ENCODE measurements at places on chromosomes 5 and 9. TPM values are rescaled to one million over a fixed set of nuclear protein-coding genes. Genes with fewer than 3 reads are reported as not detected.

DNA sequence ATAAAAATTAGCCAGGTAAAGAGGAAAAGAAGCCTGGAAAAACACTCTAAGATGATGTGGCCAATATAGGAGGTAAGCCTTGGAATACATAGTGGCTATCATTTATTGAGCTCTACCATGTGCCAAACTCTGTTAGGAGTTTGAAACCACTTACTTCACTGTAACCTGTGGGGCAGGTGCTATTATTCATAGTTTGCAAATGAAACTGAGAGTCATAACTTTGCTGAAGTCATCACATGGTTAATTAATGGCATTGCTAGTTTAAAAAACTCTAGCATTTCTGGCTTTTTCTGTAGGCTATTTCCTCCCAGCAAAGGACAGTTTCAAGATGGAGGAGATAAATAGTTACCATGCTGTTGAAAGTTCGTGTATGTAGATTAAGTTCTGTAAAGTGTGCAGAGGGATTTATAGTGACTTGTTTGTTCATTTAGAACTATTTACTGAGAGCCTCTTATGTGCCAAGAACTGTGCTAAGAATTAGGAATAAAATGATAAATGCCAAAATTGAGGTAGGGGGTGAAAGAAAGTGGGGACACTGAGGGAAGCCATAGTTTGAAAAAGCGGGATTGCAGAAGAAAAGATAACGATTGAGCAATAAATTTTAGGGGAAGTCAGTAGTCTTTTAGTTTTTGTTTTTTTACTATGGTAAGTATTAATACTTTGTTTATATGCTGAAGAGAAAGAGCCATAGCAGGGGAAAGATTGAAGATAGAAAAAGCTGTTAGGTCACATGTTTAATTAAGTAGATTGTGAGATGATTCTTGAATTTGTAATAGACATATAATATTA is 57.2 kb downstream of the WDR70 start:
- no peak overlapping the region for H3K27ac ChIP-seq
- no peaks in the 10 kb centered on the region for H3K4me1 ChIP-seq
- peaks cover 8% of the 10 kb centered on the region for H3K36me3 ChIP-seq
- no peaks in the 10 kb centered on the region for H3K27me3 ChIP-seq

- peaks cover 2% of the 10 kb centered on the region for H3K27me3 ChIP-seq
- no peak overlapping the region for H3K27ac ChIP-seq
- no peaks in the 10 kb centered on the region for H3K36me3 ChIP-seq
- no peaks in the 10 kb centered on the region for H3K4me1 ChIP-seq
Observed at GRCh38 chr9:81559709-81560108, 129.6 kb downstream of the TLE1 start.

The ACSL6 gene
- 21.5 TPM for total RNA-seq

The CIZ1 gene
- total RNA-seq: 121 TPM

GRCh38 chr9:86246752-86247161 is 12.7 kb downstream of the C9orf153 start:
- H3K36me3 ChIP-seq: no peaks in the 10 kb centered on the region
- DNase-seq: no peak
- no peaks in the 10 kb centered on the region for H3K4me1 ChIP-seq
- H3K27me3 ChIP-seq: no peaks in the 10 kb centered on the region
- H3K27ac ChIP-seq: no peak overlapping the region

DNA sequence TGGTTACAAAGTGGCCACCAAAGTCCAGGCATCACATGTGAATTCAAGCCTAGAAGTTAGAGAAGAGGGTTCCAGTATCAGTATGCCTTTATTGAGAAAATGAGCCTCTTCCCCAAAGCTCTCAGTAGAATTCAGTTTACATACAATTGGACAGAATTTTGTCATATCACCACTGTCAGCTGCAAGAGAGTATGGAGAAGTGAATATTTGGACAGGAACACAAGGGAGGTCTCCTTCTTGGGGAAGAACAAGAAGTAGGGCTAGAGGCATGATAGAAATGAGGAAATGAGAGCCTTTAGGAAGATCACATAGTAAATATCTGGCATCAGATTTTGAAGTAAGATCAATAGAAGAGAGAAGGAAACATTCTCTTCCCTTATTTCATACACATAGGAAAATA is 27.8 kb upstream of the VLDLR start:
- no peak for DNase-seq
- no peaks in the 10 kb centered on the region for H3K4me1 ChIP-seq
- H3K36me3 ChIP-seq: no peaks in the 10 kb centered on the region
- H3K27me3 ChIP-seq: peaks cover 14% of the 10 kb centered on the region
- no peak overlapping the region for H3K27ac ChIP-seq
- no peak overlapping the region for H3K4me3 ChIP-seq

DNA sequence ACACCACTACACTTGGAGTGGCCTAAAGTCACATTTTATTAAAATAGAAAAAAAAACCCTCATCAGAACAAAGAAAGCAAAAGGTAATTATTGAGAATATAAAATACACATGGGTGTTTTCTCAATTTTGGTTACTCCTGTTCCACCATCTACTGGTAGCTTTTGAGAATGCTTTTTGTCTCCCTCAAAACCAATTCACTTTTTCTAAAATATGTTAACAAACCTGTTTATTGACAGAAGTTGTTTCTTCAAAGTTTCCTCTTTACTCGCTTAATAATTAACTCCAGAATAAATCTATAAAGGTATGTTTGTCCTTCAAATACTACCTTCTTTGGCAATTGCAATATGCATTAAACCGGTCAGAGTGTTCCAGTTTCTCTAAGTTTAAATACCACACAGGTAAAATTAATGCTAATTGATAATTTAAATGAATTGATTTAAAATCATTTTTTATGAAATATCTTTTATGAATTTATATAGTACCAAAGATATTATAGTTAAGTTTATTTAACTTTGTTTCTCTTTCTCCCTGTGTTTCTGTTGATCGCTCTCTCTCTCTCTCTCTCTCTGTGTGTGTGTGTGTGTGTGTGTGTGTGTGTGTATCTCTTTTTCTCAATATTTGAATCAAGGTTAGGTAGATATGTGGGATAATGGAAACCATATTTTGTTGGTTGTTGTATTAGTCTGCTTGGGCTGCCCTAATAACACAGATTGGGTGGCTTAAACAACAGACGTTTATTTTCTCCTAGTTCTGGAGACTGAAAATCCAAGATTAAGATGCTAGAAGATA is 487.4 kb downstream of the PRDM9 start:
- DNase-seq: no peak
- no peak overlapping the region for H3K4me3 ChIP-seq
- H3K36me3 ChIP-seq: no peaks in the 10 kb centered on the region
- no peaks in the 10 kb centered on the region for H3K27me3 ChIP-seq

- H3K4me3 ChIP-seq: no peak overlapping the region
- DNase-seq: no peak
- no peak overlapping the region for H3K27ac ChIP-seq
Observed at GRCh38 chr5:81408496-81408895, 14.6 kb upstream of the ACOT12 start.

The IL33 gene
- not detected for total RNA-seq

DNA sequence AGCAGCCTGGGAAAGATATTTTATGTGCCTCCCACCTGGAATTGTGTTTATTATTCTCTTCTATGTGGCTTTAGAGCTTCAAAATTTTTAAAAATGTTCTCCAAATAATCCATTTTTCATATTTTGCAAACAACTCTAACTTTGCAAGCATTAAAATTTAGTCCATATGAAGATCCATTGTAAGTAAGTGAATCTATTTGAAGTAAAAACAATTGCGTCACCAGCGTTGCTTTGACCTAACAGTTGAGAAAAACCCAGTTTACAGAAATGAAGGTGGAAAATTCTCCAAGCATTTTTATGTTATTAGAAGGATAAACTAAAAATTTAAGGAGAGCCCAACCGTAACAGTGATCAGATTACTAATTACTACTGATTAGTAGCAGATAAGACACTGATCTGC is 38.9 kb upstream of the TLX3 start:
- no peak for DNase-seq
- H3K4me3 ChIP-seq: no peak overlapping the region
- H3K27ac ChIP-seq: no peak overlapping the region
- peaks cover 20% of the 10 kb centered on the region for H3K27me3 ChIP-seq
- H3K36me3 ChIP-seq: no peaks in the 10 kb centered on the region

- peak; percentile 63 for DNase-seq
- H3K4me1 ChIP-seq: peaks cover 14% of the 10 kb centered on the region
- H3K36me3 ChIP-seq: no peaks in the 10 kb centered on the region
- peak overlapping the region; percentile 1 for H3K27ac ChIP-seq
- no peak overlapping the region for H3K4me3 ChIP-seq
Observed at GRCh38 chr9:109143881-109144562, 23.0 kb downstream of the FRRS1L start.

The TRAF1 gene
- 51.6 TPM for total RNA-seq

The ADGRV1 gene
- total RNA-seq: 0.26 TPM

DNA sequence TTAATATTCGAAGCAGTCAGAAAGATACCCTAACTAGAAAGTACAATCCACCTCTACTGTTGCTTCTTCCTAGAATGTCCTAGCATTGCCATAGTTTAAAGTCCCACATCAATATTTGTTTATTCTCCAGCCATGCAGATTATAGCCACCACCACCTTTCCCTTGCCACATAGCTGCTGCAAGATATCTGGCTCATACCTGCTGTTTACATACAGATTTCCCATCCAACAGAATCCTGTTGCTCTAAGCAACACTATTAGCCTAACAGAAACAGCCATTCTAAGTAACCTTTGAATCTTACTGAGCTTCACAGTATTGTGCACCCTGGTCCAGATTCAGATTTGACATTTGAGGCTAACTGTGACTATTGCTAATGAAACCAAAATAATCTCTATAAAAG is 45.6 kb downstream of the GNAQ start:
- H3K4me1 ChIP-seq: peaks cover 29% of the 10 kb centered on the region
- H3K27me3 ChIP-seq: no peaks in the 10 kb centered on the region
- no peak overlapping the region for H3K4me3 ChIP-seq
- peaks cover 2% of the 10 kb centered on the region for H3K36me3 ChIP-seq
- H3K27ac ChIP-seq: no peak overlapping the region
- DNase-seq: no peak

The PCDHGB1 gene
- total RNA-seq: not detected

DNA sequence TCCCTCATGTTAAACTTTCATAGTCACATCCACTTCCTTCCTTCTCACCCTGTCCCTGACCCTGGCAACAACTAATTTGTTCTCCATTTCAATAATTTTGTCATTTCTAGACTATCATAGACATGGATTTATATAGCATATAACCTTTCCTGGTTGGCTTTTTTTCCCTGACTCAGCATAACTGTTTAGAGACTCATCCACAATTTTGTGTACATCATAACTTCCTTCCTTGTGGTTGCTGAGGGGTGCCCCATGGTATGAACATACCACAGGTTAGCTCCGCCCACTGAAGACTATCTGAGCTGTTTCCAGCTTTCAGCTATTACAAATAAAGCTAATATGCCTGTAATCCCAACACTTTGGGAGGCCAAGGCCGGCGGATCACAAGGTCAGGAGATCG is 137.3 kb downstream of the PHF2 start:
- peaks cover 5% of the 10 kb centered on the region for H3K4me1 ChIP-seq
- H3K4me3 ChIP-seq: no peak overlapping the region
- no peak overlapping the region for H3K27ac ChIP-seq
- DNase-seq: no peak
- peaks cover 5% of the 10 kb centered on the region for H3K27me3 ChIP-seq

- H3K27ac ChIP-seq: peak overlapping the region; percentile 31
- no peaks in the 10 kb centered on the region for H3K27me3 ChIP-seq
- H3K4me1 ChIP-seq: peaks cover 17% of the 10 kb centered on the region
- H3K36me3 ChIP-seq: peaks cover 3% of the 10 kb centered on the region
Observed at GRCh38 chr5:146205499-146206202, 2.2 kb downstream of the RBM27 start.

The RORB gene
- total RNA-seq: 0.08 TPM

DNA sequence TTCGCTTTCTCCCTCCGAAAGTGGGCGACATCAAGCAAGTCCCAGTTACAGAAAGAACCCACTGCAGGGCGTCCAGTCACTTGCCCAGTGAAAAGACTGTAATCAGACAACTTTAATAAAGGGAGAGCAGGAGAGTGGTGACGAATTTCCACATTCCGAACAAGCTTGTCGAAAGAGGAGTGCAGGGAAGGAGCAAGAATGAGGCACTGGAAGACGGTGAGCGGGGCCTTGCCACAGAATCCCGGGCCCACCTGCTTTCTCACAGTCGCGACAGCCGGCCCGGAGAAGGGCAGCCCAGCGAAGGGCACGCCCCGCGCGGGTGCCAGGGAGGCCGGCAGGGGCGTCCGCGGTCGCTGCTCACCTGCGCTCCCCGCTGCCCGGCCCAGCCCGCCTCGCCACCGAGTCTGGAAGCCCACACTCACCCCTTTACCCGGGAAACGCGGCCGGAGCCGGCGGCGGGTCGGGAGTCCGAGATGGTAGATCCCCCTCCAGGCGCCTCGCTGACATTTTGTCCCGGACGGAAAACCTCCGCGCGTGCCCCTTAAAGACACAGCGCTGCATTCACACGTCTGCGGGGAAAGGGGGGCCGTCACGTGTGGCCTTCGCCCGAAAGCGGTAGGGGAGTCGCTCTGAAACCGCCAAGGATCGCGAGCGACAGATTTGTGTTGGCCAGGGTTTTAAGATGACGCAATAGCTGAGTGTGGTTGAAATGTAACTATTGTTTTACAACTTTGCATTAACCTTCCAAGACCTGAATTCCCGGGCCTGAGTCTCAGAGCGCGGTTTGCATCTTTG is at the start of gene ZBED3:
Gene ZBED3 (minus strand): TSS at position 597 of the 795 bp plus-strand sequence. CDS start 9,407 bp downstream, outside the sequence.
- peak within 1 kb of the TSS; percentile 77 for H3K4me3 ChIP-seq
- H3K27ac ChIP-seq: peak within 1 kb of the TSS; percentile 80
- peaks cover 16% of the 10 kb centered on the region for H3K4me1 ChIP-seq
- H3K27me3 ChIP-seq: no peaks in the 10 kb centered on the region
- peaks cover 2% of the 10 kb centered on the region for H3K36me3 ChIP-seq

The SCGB3A2 gene
- not detected for total RNA-seq

DNA sequence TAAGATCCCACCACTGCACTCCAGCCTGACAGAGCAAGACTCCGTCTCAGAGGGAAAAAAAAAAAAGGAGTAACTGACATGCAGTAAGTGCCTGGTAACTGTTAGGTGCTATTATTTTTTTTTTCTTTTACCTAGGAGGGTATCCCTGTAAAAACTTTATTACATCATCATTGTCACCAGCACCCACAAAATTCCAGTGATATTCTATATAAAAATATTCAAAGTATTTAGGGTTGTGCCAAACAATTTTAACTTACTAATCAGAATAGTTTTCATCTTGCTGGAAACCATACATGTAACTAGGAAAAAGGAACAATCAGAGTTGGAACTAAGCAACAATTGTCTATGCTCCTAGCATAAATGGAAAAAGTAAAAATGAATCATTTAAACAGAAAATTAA is 112.4 kb downstream of the SSBP2 start:
- H3K27me3 ChIP-seq: no peaks in the 10 kb centered on the region
- DNase-seq: no peak
- no peaks in the 10 kb centered on the region for H3K4me1 ChIP-seq
- H3K4me3 ChIP-seq: no peak overlapping the region

Measured in activated CD8-positive, alpha-beta T cell treated with anti-CD3 and anti-CD28 coated beads, Interleukin-2, amount 10 ng/mL, durations not matched to agents 7 days and 5 days (primary cell).